Activated CD4-positive, alpha-beta memory T cell treated with anti-CD3 and anti-CD28 coated beads, Interleukin-2, amount 10 ng/mL, durations not matched to agents 7 days and 5 days (primary cell): ENCODE measurements at places on chromosomes 4 and X.
A peak's percentile ranks its signal among the peaks of the same experiment; 100 is the strongest.

DNA sequence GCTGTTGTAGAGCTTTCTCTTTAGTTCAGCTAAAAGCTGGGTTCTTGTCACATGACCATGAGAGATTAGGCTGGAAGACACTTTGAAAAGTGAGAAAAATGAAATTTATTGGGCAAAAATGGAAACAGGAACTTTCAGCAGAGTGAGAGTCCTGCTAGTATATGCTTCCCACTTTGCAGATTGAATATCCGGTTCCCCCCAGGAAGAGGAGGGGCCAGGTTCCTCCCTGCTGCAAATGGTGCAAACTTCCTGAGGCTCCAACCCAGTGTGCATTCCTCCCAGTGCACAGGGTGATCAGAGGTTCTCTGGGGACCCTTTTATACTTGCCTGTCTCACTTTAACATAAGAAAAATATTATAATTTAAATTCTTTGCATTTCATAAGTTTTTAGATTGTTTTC, 119.9 kb upstream of the SPIN4 start:
- DNase-seq = no peak

- DNase-seq = no peak
These were observed 126.0 kb upstream of the WDFY3 start for GRCh38 chr4:85092536-85092935.

DNA sequence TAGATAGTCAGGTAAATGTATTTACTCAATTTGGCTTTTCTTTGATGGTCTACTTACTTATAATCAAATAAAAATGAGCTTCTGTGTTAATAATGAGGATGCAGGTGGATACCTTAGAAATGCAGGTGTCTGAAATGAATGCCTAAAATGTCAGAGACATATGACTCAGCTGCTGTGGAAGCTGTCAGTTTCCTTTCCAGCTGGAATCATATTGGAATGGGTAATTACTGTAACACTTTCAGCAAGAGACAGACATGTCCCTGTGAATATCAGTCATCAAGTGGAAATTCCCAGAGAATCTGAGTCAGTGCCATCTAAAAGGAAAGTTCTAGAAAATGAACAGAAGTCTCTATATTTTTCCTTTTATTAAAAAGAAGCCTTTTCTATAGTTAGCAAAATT, 783.0 kb upstream of the AADAT start:
- DNase-seq = no peak

GRCh38 chr4:27973056-27973455, 1112.4 kb downstream of the STIM2 start:
- no peak for DNase-seq

DNA sequence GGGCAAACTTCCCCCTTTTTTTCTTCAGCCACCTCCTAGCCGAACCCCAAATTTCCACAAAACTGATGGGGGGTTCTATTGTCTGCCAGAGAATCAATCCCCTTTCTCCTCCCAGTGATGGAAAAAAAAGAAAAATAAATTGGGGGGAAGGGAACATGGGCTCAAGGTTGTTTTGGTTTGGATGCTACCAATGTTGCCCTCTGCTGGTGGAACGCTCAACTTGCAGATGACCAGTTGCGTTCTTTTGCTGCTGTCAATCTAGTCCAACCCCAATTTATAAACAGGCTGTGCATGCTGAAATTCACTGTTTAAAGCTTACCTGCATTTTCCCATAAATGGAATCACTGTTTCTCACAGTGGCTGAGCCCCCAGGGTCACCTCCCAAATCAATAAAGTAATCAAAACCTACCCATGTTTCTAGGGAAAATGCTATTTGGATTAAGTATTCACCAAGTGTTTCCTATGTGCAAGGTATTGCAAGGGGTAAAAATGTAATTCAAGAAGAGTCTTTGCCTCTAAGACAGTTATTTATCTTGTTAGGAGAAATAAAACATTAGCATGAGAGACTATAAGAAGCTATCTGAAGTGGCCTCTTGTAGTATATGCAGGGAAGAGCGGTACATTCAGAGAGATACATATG, 116.7 kb upstream of the TMEM164 start:
- peak; percentile 35 for DNase-seq

GRCh38 chr4:77959566-77960338, 97.1 kb downstream of the MRPL1 start:
- no peak for DNase-seq

DNA sequence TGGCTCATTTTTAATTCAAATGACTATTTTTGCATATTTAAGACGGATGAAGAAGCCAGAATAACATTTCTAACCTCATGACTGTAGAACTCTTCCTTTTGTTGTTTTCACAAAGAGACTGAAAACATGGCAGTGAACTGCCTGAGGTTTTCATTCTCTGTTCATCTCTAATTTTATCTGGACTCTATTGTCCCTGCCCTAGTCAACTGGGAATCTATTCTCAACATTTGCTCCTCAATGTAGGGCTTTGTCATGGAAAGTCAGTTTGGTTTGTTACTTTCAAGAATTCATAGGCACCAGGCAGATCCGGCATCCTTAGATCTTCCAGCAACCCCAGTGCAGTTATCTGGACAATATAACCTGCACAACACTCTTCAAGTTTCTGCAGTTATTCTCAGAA, 277.0 kb downstream of the RAPGEF2 start:
- no peak for DNase-seq

DNA sequence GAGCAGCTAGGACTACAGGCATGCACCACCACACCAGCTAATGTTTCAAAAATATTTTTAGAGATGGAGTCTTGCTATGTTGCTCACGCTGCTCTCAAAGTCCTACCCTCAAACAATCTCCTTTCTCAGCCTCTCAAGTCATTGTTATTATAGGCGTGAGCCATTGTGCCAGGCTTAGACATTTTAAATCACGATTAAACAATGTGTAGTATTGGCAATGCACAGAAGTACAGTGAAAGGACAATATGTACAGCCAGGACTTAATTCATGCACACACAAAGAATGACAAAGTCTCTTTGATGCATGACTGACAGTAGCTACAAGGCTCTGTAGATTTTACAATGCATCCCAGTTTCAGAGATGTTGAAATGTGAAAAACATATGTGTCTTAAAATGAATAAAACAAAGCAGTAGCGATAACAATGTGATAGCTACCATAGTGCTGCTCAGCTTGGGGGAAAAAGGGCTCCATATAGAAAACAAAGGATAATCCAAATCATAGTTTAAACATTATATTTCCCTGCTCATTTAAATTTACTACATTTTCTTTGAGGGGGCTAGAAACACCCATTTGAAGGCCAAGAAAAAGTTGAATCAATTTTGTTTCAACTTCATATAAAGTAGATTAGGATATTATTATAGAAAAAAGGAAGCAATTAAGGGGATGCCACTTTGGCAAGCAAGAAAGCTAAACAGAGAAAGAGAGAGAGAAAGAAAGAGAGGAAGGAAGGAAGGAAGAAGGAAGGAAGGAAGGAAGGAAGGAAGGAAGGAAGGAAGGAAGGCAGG, 272.4 kb upstream of the SMIM31 start:
- DNase-seq = no peak

DNA sequence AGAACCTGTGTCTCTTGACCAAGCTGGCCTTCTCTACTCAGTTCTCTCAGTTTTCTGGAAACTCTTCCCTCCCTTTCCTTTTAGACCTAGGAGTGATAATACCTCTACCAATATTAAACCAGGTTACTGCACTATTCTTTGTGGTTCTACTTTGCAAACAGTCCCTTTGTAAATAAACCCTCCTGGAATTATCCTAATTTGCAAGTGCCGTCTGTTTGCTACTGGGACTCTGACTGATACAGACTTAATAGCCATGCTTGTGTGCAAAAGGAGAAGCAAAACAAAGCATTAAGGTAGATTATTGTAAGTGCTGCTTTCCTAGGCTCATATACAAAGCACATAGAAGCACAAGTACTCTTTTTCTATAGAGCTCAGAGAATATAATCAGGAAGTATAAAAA, 507.0 kb downstream of the INPP4B start:
- DNase-seq = no peak

DNA sequence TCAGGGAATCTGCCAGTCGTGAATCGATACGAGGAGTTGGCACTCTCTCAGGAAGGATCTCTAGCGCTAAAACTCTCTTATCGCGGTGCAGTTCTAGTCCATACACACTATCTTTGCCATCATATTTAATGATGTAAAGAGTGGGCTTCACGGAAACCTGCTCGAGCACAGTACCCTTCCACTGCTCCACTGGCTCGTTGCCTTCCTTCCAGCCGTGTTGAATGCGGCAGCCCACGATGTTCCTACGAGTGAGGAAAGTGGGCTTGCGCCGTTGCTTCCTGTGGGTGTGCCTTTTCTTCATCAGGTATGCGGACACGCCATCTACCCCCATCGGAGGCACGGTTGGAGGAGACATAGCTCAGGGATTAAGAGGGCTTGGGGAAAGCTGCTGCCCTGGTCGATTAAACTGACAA, 661 bp downstream of the SPIN4 start:
- peak; percentile 31 for DNase-seq

DNA sequence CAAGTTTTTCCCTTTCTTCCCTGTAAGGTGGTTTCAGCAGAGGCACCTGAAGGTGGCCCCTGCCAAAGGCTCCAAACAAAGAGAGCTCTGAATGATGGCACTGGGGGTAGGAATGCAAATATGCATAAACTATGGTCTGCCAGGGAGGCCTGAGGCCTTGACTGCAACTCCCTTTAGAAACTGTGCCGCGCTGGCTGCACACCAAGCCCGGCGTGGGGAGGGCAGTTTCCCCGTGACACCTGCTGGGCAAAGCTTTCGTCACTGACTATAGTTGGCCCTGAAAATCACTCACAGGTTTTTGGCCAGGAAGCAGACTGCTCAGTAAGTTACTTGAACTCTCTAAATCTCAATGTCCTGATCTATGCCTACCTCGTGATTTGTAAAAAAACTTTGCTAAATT, 97.8 kb upstream of the ATOH1 start:
- DNase-seq = no peak

GRCh38 chr4:38088321-38088720, 128.1 kb downstream of the PTTG2 start:
- DNase-seq = no peak
